ENCODE measurements at places on chromosomes 7 and 10. TPM values are rescaled to one million over a fixed set of nuclear protein-coding genes. Genes with fewer than 3 reads are reported as not detected.

DNA sequence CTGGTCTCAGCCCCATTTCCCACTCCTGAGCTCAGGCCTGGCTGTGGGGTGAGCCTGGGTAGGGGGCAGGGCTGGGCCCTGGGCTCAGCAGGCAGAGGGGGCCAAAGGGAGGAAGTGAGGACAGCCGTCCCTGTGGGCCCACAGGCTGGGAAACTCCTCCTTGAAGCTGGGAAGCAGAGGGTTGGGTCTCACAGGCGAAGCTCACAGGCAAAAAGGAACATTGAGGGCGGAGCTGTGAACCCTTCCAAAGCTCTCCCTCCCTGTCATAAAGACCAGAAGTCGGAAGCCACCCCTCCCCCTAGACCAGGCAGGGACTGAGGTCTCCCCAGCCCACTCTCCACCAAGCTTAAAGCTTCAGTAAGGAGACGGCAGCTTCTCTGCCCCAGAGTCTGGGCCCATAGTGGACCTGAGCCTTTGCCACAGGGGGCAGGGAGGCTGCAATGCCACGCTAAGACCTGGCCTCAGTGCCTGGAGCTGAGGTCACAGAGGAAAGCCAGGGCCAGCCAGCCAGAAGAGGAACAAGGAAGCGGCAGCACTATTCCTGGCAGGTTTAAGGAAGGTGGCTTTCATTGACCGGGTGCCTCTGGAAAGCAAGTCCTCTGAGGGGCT lies 1.0 kb upstream of the KCP start:
- no peak overlapping the region for H3K27ac ChIP-seq
- H3K4me1 ChIP-seq = peaks cover 4% of the 10 kb centered on the region
- H3K36me3 ChIP-seq = no peaks in the 10 kb centered on the region
- H3K27me3 ChIP-seq = peaks cover 53% of the 10 kb centered on the region

ZPBP gene
- not detected for total RNA-seq

DNA sequence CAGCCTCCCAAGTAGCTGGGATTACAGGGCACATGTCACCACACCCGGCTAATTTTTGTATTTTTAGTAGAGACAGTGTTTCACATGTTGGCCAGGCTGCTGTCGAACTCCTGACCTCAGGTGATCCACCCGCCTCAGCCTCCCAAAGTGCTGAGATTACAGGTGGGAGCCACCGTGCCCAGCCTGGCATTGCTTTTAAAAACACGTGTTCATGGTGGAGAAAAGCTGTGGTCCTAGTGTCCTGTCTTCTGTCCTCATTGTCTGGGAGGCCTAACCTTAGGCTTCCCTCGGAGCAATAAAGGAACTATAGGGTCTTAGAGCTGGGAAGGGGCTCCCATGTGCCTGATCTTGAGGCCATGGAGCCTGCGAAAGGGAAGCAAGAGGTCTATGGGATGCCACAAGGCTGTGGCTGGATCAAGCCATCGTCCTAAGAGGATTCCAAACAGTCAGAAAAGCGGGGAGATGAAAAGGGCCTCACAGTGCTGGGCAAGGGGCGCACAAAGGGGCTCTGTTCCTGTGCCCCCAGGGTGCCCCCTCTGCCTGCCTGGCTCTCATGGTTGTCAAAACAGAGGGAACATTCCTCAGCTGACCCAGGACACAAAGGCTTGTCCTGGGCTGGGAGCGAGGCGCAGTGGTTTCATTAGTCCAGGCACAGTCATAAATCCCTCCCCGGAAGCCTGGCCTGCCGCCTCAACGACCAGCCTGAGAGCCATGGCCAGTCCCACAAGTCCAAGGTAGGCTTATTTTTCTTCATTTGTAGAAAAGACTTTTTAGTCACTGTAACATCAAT lies 106.6 kb upstream of the TNS3 start:
- no peak for DNase-seq
- H3K4me3 ChIP-seq = no peak overlapping the region
- peaks cover 2% of the 10 kb centered on the region for H3K4me1 ChIP-seq
- H3K36me3 ChIP-seq = no peaks in the 10 kb centered on the region

TBX20 gene
- 0.24 TPM for total RNA-seq

- no peaks in the 10 kb centered on the region for H3K27me3 ChIP-seq
- DNase-seq = no peak
- H3K4me1 ChIP-seq = peaks cover 2% of the 10 kb centered on the region
- no peak overlapping the region for H3K4me3 ChIP-seq
- H3K27ac ChIP-seq = no peak overlapping the region
Measured at GRCh38 chr10:44951576-44952226, 7.9 kb upstream of the RASSF4 start.

DNA sequence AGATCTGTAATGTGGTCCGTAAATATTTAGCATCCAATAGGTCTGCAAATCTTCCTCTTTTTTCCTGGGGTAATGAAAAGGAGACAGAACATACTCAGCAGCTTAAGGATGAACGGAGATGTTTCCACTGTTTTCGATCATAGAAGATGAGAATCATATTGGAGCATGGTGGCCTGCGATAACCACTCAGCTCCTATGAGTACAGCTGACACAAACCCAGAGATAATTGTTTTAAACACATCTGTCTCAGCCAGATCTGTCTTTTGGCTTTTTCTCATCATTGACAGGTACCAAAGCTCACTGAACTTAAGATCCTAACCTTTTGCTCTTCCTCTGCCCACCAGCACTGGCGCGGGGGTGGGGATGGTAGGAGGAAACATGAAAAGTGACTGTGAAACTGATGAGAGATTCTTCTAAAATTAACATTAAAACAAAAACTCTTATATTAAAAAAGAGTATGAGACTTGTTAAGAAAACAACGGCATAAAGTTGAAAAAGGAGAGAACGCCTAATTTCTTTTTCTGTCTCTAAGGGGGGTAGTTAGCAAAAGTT lies 71.0 kb downstream of the SVOPL start:
- no peak overlapping the region for H3K27ac ChIP-seq
- H3K27me3 ChIP-seq = peaks cover 2% of the 10 kb centered on the region
- H3K4me1 ChIP-seq = peaks cover 22% of the 10 kb centered on the region

GRCh38 chr10:9605231-9605630 lies 1412.4 kb upstream of the CELF2 start:
- DNase-seq = no peak
- H3K27me3 ChIP-seq = no peaks in the 10 kb centered on the region
- H3K36me3 ChIP-seq = no peaks in the 10 kb centered on the region
- H3K27ac ChIP-seq = no peak overlapping the region
- H3K4me3 ChIP-seq = no peak overlapping the region

ADARB2 gene
- not detected for total RNA-seq

ERVW-1 gene
- total RNA-seq = not detected

FLNC gene
- 0.09 TPM for total RNA-seq

GRCh38 chr10:44030132-44030531 lies 354.8 kb downstream of the CXCL12 start:
- DNase-seq = peak; percentile 67
- H3K4me3 ChIP-seq = no peak overlapping the region
- H3K27me3 ChIP-seq = peaks cover 20% of the 10 kb centered on the region
- no peak overlapping the region for H3K27ac ChIP-seq
- no peaks in the 10 kb centered on the region for H3K4me1 ChIP-seq

SEMA3E gene
- total RNA-seq = not detected

GRCh38 chr7:110142939-110143526 lies 947.9 kb upstream of the LRRN3 start:
- DNase-seq = no peak
- no peak overlapping the region for H3K27ac ChIP-seq
- H3K27me3 ChIP-seq = no peaks in the 10 kb centered on the region
- no peaks in the 10 kb centered on the region for H3K36me3 ChIP-seq
- no peak overlapping the region for H3K4me3 ChIP-seq

DNA sequence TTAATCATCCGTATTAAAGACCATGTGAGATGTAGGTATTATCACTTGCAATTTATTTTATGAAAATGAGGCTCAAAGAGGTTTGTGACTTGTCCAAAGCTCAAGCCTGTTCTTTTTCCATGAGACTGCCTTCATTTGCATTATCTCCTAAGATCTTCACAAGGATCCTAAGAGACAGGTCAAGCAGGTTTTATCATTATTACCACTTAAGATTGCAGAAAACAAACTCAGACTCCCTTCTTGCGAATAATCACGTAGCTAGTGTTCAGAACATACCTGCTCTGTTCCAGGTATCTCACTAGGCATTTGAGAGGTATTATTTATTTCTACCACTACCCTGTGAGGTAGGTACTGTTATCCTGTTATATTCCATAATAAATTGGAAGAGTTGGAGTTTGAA lies 64.8 kb downstream of the ZNRF2 start:
- H3K4me1 ChIP-seq = peaks cover 52% of the 10 kb centered on the region
- DNase-seq = no peak
- H3K27ac ChIP-seq = no peak overlapping the region

GRCh38 chr7:122467661-122468449 lies 163.3 kb upstream of the FEZF1 start:
- no peaks in the 10 kb centered on the region for H3K4me1 ChIP-seq
- H3K27ac ChIP-seq = no peak overlapping the region
- DNase-seq = no peak

DNA sequence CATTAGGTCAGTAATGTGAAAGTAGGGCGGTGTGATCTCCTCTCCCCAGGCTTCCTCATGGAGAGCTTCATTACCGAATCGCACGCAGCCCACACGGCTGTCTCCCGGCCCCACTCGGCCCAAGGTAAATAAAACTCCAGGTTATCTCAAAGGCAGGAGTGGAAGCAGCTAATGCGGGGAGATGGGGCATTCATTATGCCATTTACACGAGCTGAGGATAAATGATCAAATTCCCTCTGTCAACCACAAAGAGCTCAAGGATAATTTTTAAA lies 93.5 kb downstream of the ADARB2 start:
- H3K36me3 ChIP-seq = no peaks in the 10 kb centered on the region
- H3K4me3 ChIP-seq = no peak overlapping the region
- peaks cover 16% of the 10 kb centered on the region for H3K4me1 ChIP-seq
- no peak for DNase-seq

GRCh38 chr7:39336442-39336841 lies 229.8 kb upstream of the YAE1 start:
- H3K27ac ChIP-seq = no peak overlapping the region
- no peaks in the 10 kb centered on the region for H3K36me3 ChIP-seq
- H3K4me1 ChIP-seq = no peaks in the 10 kb centered on the region
- no peak overlapping the region for H3K4me3 ChIP-seq
- H3K27me3 ChIP-seq = peaks cover 11% of the 10 kb centered on the region

- peaks cover 10% of the 10 kb centered on the region for H3K4me1 ChIP-seq
- no peak overlapping the region for H3K27ac ChIP-seq
- DNase-seq = no peak
- no peak overlapping the region for H3K4me3 ChIP-seq
Measured at GRCh38 chr10:16832351-16833080, 15.3 kb upstream of the RSU1 start.

GRCh38 chr10:2989292-2989947 lies 77.9 kb upstream of the PFKP start:
- DNase-seq = no peak
- no peaks in the 10 kb centered on the region for H3K36me3 ChIP-seq
- peaks cover 4% of the 10 kb centered on the region for H3K4me1 ChIP-seq
- no peak overlapping the region for H3K27ac ChIP-seq

All from activated CD4-positive, alpha-beta T cell treated with anti-CD3 and anti-CD28 coated beads, Interleukin-2, amount 10 ng/mL, durations not matched to agents 24 days and 14 days (primary cell).